KBM-7 (cell line): ENCODE measurements at places on chromosomes 5 and 9.

- DNase-seq: no peak
Measured at GRCh38 chr9:84708400-84708799, 38.9 kb downstream of the NTRK2 start.

DNA sequence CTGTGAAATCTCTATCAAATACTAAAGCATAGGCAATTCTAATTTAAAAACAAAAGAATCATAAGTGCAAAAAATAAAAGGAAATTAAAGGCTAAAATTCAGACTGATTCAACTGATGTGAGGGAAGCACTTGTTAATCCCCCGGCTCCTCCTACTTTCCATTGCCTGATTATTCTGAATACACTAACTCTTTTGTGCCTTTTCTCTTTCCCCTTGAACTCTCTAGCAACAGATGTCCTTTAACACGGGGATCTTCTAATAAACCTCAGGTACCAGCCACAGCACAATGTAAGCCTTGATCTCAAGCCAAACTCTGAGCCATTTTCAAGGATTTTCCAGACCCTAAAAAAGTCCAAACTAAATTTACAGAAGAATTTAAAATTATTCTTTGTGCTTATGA, 61.5 kb downstream of the KCNV2 start:
- DNase-seq: no peak

DNA sequence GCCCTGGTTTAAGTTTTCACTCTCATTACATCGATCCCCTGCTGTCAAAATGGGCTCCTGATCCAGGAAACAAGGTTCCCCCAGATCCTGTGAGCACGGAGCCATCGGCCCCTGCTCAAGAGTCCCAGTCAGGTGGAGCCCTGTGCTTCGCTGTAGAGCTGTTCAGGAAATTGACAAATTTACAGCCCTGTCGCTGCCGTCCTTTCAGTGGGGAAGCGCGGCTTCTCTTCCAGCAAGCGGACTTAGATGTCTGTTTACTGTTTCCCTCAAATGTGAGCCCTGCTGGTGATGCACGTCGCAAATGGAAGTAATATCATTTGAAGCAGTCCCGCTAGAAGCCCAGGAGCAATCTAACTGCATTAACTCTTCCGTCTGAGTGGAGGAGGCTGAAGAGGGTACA, 760.9 kb upstream of the WWC1 start:
- no peak for DNase-seq

DNA sequence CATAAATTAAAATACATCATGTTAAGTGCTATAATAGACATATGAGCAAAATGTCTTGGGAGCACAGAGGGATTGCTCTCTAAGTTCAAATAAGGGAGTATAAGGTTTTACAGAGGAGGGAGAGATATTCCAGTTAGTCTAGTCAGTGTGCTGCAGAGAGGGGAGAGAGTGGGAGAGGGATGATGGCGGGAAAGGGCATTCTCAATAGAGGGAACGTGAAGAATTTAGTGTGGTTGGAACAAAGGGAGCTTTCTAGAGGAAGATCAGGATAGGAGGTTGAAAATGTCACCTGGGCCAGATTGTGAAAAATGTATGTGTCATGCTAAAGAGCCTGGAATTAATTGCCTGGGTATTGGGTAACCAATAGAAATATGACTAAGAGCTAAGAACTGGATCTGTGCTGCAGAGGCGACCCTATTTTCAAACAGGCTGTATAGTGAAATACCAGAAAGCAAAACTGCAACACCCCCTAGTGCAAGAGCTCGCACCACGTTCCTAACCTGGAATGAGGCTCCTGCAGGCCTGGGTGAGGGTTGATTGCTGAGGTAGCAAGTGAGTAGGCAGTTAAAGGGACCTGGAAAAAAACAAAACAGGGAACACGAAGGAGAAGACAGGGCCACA, 791.8 kb upstream of the C9orf72 start:
- DNase-seq: no peak

GRCh38 chr5:78763659-78764189, 115.2 kb upstream of the LHFPL2 start:
- no peak for DNase-seq

GRCh38 chr5:93789173-93790067, 48.0 kb upstream of the POU5F2 start:
- no peak for DNase-seq

GRCh38 chr5:68430279-68430678, 214.7 kb downstream of the PIK3R1 start:
- DNase-seq: no peak

- peak; percentile 12 for DNase-seq
Measured at GRCh38 chr9:277601-278295, 63.1 kb downstream of the DOCK8 start.

DNA sequence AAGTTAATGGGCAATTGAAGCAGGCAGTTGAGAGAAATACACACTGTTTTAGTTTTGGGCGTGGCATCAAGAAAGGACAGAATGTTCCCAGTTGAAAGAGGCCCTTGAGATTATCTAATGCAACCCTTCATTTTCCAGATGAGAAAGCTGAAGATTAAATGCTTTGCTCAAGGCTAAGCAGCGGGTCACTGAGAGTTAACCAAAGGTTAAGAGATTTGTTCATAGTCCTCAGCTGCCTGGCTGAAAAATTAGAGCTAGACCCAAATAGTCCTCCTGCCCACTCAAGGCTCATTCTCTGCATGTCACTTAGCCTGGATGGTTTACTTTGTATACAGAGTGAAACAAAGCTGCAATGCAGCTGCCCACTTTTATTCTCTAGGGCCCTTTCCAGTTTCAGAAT, 46.7 kb upstream of the MAMDC2 start:
- no peak for DNase-seq

- DNase-seq: no peak
Measured at GRCh38 chr5:179768326-179769085, 25.3 kb upstream of the LTC4S start.

- no peak for DNase-seq
Measured at GRCh38 chr5:118844351-118844750, 144.0 kb downstream of the DTWD2 start.

- DNase-seq: no peak
Measured at GRCh38 chr5:163633926-163634460, 128.6 kb downstream of the MAT2B start.

DNA sequence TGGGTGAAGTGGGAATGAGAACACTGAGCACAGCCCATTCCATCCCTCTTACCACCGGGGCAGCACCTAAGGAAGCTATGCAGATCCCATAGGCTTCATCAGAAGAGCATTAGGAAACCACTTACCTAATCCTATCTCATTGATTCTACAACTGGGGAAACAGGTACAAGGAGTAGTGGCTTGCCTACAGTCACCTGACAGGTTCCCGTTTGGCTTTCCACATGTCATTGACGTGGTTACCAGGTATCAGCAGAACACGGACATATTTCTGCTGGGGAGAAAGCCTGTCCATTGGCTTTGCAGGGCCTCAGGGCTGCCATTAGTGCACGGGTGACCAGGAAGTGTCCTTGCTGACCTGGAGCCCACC, 11.3 kb downstream of the AFAP1L1 start:
- DNase-seq: no peak

DNA sequence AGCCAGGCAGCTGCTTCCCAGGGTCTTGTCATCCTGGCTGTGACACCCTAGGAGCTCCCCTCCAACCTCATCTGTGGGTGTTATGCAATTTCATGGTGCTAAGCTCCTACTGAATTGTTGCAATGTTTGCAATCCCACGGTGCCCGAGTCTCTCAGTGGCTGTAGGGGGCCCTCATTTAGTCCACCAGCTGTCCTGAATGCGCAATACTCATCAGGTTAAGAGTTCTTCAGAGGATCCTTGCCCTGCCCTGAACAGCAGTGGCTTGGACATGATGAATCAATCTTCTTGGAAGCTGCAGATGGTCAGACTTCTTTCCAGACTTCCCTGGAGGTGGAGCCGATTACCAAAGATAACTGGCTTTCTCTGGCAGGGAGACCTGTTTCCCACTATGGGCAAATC, 584.1 kb downstream of the CCDC171 start:
- no peak for DNase-seq

DNA sequence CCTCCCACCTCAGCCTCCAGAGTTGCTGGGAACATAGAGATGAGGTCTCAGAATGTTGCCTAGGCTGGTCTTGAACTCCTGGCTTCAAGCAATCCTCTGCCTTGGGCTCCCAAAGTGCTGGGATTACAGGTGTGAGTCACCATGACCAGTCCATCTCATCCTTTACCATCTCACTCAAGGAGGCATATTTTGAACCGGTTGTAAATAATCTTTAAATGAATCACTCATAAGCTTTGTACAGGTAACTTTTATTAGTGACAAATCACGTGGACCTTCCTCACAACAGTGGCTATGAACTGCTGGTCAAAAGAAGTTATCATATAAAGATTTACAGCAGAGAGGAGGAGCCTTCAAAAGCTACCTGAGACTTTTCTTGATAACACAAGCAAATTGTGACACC, 70.7 kb downstream of the RFK start:
- DNase-seq: no peak

DNA sequence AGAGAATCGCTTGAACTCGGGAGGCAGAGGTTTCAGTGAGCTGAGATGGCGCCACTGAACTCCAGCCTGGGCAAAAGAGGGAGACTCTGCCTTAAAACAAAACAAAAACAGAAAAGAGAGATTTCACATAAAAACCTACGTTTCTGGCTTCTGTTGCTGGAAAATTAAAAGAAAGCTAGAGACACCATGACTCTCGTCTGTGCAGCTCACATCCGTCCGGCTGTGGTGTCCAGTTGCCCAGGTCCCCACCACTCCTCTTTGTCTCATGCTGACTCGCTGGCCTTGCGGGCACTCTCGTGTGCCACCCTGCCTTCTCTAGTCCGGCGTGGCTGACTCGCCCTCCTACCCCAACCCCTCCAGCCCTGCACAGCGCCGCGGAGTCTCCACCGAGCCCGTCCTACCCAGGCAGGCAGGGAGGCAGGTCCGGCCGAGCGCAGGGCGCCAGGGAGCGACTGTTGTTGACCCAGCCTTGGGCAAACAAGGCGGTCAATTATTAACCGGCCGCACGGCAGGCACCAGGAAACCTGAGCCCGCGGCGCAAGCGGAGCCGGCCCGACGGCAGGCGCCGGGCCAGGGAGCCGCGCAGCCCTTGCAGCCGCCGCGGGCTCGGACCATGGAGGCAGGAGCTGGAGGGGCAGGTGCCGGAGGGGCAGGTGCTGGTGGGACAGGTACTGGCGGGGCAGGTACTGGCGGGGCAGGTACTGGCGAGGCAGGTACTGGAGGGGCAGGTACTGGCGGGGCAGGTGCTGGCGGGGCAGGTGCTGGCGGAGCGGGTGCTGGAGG, at the start of gene PRRT1B:
PRRT1B (plus strand) TSS at position 521 of the 783 bp plus-strand sequence; CDS start at position 614, 93 bp downstream.
- no peak for DNase-seq

- no peak for DNase-seq
Measured at GRCh38 chr5:172288465-172288864, 4.9 kb upstream of the UBTD2 start.

GRCh38 chr5:36253575-36253974, 11.8 kb upstream of the NADK2 start:
- no peak for DNase-seq

GRCh38 chr5:7742241-7742656, 108.7 kb downstream of the CFAP90 start:
- no peak for DNase-seq

- peak; percentile 47 for DNase-seq
Measured at GRCh38 chr9:124776954-124777648, at the start of gene OLFML2A. OLFML2A (plus strand) TSS chr9:124777133; CDS start chr9:124777271, 138 bp downstream.

GRCh38 chr9:108468364-108468763, 387.4 kb downstream of the ACTL7B start:
- DNase-seq: peak; percentile 53

DNA sequence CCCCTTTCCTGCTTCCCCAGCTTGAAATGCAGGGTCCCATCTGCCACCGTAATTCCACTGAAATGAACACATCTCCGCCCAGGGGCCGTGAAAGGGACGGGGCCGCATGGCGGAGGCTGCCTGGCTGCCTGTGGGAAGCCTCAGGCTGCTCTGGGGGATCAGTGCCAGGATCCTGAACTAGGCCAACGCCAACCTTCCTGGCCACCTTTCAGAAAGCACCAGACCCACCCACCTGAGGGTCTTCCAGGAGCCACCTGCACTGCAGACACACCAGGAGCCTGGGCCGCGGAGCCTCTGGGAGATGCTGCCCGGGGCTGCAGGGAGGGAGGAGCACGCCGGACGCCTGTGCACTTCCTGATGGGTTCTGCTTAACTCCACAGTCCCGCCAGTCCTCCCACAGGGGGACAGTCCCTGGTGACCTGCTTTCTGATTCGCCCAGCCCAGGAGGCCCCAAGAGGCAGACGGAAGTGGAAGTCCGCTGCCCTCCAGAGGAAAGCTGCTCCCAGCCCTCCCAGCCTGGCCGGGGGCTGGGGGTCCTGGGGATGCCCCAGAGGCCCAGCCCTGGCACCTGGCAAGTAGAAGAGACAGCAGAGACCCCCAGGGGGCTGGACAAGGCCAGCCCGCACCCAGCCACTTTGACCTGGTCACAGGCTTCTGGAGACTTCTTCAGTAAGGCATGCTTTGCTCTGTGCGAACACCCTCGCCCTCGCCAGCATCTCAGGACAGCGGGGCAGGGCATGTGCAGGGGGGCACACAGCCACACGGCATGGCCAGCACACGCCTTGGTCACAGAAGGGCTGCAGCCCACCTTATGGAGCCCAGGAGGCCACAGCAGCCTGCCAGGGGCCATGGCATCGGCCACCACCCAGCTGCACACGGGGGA, at the start of gene CARD9:
CARD9 (minus strand) TSS at position 370 of the 883 bp plus-strand sequence. CDS start 1,591 bp downstream, outside the sequence.
- DNase-seq: peak; percentile 42

DNA sequence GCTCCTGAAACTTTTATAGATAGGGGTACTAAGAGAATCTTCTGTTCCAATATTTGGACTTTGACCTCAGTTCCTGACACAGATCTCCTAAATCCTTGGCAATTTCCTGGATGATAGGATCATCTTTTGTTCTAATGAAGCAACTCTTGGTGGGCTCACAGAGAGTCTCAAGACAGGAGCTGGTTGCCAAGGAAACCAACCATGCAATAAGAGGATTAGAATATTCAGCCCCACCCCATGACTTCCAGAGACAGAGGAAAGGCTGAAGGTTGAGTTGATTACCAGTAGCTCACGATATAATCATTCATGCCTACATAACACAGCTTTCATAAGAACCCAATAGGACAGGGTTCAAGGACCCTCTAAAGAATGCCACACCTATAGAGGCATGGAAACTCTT, 2050.2 kb upstream of the CDH6 start:
- no peak for DNase-seq

DNA sequence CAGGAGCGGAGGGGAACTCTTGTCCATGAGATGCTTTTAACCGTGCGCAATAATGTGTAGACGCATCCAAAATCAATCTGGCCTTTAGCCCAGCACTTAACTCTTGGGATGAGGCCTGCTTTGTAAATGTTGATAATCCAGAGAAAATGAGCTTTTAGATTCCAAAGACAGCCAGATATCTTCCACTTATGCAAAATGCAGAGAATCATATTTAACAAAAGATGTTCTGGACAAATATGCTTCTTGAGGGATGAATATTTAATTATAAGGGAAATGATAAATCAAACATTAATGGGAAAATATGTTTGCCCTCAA, 5.6 kb downstream of the S1PR3 start:
- no peak for DNase-seq

- DNase-seq: no peak
Measured at GRCh38 chr9:131719262-131719908, 20.5 kb downstream of the RAPGEF1 start.

GRCh38 chr5:172315587-172316493, 32.3 kb upstream of the UBTD2 start:
- no peak for DNase-seq
